ENCODE measurements at places on chromosomes 12 and 14.
A peak's percentile ranks its signal among the peaks of the same experiment; 100 is the strongest.

DNA sequence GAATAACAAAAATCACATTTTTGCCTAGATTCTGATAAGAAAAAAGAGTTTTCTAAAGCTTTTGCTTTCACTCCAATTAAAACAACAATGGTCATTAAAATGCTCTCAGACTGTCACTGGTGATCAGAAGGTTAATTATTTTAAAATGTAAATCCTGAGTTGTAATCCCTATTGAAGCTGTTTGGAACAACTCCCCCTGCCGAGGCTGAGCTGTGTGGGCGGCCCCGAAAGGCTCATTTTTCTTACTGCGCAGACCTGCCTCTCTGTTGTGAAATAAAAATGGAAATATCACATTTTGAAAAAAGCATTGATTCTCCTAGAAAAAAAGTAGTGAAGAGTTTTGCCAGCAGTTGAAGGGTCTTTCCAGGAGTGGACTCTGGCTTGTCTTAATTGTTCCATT, 174.8 kb upstream of the CDKN3 start:
- no peak for DNase-seq

DNA sequence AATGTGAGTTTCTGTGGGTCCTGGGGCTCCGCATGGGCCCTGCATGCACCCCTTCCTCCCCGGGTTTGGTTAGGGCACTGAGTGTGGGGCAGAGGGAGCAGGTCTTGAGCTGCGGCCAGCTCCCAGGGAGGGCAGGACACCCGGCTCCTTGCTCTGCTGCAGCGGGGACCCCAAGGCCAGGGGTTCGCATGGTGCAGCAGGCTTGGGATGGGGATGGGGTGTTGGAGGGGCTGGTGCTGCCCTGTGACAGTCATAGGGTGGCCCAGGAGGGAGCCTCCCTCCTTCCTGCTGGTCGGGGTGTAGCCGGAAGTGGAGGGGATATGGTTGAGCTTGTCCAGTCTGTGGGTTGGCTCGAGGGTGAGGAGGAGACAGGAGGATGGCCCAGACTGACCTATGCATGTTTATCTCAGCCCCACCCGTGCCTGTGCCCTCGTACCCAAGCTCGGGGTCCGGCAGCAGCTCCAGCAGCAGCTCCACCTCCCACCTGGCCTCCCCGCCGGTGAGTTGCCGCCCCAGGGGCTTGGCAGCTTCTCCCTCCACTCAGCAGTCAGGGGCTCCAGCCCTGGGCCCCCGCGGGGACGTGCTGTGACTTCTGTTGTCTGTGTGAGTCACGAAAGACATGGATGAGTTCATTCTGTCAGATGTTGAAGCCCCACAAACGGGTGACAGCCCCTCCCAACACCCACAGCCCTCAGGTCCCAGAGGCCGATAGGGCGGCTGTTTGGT, 16.0 kb downstream of the ULK1 start:
- DNase-seq, result no peak

DNA sequence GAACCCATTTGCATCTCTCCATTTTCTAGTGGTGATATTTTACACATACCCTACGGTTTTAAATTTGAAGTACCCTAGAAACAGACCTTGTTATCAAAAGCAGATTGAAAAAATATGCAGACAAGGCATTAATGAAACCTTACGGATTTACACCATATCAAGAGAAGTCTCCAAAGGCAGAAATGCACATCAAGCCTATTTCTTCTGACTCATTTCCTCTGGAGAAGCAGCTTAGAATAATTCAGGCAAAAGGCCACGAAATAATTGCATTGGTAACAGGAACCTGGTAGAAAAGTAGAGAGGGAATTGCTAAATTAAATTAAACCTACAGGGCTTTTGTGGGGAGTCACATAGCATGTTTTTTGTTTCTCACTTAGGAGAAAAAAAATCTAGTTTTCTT, 34.7 kb downstream of the KICS2 start:
- no peak for DNase-seq

- DNase-seq, result no peak
Observed at GRCh38 chr14:79179985-79180384, 1009.8 kb downstream of the NRXN3 start.

- no peak for DNase-seq
Observed at GRCh38 chr12:114238808-114239207, 167.1 kb downstream of the TBX5 start.

DNA sequence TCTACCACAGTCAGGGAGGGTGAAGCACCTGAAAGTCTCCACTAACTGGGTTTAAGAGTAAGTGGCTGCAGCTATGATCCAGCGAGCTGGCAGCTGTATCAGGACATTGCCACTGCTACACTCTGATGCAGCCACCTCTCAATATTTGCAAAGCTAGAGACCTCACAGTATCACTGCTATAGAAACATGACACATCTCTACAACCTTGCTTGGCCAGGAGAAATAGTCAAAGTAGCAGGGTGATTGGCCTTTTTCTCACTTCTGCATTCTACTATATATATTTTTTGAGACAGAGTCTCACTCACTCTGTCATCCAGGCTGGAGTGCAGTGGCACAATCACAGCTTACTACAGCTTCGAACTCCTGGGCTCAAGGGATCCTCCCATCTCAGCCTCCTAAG, 9.3 kb upstream of the FMNL3 start:
- no peak for DNase-seq

GRCh38 chr14:99936056-99936455, 129.2 kb upstream of the EVL start:
- DNase-seq, result no peak

DNA sequence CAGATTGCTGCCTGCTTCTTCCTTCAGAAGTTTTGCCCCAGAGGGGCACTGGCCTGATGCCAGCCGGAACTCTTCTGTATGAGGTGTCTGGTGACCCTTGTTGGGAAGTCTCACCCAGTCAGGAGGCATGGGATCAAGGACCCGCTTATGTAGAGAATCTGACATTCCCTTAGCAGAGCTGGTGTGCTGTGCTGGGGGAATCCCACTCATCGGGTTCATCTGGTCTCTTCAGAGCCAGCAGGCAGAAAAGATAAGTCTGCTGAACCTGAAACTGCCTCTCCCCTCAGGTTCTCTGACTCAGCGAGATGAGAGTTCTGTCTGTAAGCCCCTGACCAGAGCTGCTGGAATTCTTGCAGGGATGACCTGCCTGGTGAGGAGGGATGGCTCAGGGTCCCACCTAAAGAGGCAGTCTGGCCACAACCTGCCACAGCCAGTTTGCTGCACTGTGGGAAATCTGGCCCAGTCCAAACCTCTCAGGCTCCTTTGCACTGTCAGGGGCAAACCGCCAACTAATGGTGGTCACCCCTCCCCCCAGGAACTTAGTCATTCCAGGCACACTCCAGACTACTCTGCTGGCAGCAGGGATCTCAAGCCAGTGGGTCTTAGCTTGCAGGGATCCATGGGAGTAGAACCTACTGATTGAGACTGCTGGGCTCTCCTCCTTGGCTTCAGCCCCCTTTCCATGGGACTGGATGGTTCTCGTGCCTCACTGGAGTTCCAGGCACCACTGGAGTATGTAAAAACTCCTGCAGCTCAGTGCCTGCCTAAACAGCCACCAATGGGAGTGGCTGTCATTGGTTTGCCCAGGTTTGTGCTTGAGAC, 4.1 kb downstream of the CLEC2D start:
- peak; percentile 53 for DNase-seq

DNA sequence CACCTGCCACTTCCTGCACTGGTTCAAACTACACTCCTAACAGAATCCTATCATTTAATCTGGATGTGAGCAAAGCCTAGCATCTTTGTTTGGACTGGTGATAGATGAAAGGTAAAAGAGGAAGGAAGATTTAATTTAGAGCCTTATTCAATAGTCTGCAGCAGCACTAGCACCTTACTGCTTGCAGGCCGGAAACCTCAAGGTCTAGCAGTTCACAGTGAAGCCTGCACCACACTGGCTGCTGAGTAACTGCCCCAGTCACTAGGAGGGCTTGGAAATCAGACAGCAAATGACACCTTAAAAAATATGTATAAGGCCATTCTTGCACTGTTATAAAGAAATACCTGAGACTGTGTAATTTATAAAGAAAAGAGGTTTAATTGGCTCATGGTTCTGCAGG, 358.0 kb downstream of the DAD1 start:
- DNase-seq, result peak; percentile 23
